ENCODE measurements at places on chromosomes 16 and 17.

DNA sequence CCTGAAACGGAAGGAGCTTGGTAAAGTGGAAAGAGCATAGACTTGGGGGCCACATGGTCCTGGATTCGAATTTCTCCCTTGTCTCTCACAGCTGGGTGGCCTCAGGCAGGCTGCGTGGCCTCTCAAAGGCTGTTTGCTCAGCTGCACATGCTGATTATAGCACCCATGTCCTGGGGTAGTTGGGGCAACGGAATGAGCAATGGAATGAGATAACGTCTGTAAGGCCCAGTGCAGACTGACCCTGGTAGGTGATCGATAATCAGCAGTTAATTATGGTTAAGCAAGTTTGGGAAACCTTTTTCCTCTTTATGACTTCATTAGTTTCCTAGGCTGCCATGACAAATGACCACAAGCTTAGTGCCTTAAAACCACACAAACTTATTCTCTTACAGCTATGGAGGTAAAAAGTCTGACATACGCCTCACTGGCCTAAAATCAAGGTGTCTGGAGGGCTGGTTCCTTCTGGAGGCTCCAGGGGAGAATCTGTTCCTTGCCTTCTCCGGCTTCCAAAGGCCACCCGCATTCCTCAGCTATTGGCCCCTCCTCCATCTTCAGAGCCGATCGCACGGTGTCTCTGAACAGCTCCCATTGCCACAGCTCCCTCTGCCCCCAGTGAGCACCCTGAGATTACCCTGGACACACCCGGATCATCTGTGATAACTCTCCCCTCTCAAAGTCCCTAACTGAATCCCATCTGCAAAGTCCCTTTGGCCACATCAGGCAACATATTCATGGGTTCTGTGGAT, 294.9 kb upstream of the FOXF1 start:
- DNase-seq: no peak

- DNase-seq: no peak
Measured at GRCh38 chr16:85903559-85903958, 4.6 kb downstream of the IRF8 start.

DNA sequence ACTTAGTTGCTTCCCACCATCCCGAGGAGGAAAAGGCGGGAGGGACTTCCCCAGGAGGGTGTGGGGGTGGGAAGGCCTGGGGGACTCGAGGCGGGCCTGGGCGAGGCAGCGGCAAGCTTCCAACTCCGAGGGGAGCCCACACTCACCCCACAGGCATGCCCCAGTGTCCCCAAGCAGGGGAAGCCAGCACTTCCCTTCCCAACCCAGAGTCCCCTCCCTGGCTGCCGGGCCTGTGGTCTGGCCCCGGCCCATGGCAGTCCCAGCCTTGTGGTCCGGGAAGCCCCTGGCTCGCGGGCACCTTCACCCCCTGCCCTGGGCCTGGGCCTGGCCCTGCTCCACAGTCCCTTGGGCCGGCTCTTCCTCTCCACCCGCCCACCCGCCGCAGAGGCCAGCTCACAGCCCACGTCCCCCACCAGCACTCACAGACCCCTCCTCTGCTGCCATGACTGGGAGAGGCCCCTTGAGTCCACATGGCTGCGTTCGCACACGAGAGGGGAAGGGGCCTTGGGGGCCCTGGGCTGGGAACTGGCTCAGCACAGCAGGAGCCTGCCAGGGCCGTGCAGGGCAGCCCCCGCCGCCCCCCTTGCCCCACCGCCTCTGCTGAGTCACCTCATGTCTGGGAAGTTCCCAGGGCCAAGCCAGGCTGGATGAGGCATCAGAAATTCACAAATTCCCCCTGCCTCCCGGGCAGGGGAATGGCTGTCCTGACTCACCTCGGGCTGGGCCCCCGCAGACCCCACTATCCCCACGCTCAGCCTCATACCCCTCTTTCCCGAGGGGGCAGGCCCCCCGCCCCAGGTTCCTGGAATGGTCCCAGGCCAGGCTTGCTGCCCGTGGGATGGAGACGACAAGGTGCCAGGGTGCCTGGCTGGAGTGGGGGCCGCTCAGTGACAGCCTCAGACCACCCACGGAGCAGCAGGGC, 27.8 kb downstream of the BAHCC1 start:
- peak; percentile 72 for DNase-seq

- DNase-seq: no peak
Measured at GRCh38 chr16:56774016-56774680, 44.2 kb downstream of the NUP93 start.

DNA sequence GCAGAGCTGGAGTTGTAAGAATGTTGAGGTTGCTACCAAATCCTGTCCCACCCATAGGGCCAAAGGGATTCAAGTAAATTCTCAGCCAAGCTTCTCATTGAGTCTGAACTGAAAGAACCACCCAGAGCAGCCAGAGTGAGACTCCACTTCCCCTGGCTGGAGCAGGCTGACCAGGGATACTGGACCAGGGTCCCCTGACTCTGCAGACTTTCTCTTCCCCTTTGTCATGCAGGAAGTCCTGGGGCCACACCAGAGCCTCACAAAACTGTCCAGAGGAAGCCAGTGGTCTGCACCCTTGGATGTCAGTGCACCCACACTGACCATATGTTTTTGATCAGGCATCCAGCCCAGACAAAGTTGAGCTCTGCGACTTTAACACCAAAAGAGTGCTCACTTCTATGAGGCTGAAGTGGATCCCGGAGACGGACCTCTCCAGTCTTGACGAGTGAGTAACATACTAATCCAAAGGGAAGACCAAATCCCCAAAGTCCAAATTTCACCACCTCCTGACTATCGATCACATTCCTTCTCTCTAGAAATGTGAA, 4.1 kb downstream of the NXN start:
- no peak for DNase-seq

DNA sequence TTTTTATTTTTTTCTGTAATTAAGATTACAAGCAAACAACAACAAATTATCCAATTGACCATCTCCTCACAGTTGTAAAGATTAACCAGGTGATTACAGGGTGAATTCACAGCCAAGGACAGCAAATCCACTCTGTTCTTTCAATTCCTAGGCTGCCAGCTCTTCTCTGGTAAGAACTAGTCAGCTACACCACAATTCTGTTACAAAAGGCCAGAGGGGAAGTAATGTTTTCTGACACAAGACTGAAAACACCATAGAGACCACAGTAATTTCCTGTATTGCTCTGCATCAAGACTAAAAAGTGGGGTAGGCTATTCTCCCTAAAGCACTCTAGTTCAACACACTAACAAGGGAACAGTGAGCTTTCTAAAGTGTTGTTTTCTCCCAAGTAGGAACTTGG, 10.6 kb downstream of the CA10 start:
- DNase-seq: no peak

DNA sequence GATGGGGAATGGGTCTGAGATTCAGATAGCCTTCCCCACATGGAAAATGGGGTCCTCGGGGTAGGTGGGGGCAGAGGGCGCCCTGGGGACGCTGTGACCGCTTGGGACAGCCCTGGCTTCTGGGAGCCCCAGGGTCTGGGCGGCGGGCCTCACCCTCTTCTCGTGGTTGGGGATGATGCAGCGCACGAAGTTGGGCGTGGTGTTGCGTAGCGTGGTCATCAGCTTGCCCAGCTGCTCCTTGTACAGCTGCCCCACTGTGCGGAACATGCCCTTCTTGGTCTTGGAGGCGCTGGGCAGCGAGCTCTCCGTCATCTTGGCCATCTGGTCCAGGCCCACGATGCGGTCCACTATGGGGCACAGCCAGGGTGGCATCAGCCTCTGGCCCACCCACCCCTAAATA, 99.9 kb downstream of the NDE1 start:
- DNase-seq: no peak

- no peak for DNase-seq
Measured at GRCh38 chr17:14144508-14144907, 75.2 kb downstream of the COX10 start.

DNA sequence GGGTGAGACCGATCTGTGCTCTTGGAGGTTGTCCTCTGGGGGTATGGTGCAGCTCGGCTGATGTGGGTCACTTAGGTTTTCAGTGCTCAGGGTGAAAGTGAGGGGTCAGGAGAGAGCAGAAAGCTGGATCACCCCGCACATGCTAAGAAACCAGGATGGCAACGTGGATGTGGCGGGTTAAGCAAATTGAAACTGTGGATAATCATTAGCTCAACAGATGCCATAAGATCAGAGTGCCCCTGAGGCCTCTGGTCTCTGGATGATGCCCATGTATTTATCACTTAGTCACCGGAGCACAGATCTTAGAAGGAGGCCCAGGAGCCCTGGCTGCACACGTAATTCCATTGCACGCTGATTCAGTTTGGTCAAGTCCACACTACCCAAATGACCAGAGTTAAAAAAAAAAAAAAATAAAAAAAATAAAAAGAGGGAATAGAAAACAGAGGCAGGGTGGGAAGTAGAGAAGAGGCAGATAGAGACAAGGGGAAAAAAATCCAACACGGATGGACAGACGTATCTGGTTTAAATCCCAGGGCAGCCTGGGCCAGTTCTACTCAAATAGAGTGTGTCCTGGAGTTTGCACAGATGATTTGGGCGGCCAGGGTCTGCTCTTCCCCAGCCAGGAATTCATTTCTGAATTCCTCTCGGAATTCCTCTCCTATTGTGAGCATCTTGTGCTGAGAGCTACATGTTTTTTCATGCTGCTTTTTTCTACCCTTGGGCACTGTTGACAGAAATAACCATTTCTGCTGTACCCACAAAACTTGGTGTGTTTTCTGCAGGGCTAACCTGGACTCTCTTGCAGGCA, 378.3 kb downstream of the CPPED1 start:
- DNase-seq: peak; percentile 50

- DNase-seq: no peak
Measured at GRCh38 chr17:40023590-40024292, 8.5 kb downstream of the CSF3 start.

DNA sequence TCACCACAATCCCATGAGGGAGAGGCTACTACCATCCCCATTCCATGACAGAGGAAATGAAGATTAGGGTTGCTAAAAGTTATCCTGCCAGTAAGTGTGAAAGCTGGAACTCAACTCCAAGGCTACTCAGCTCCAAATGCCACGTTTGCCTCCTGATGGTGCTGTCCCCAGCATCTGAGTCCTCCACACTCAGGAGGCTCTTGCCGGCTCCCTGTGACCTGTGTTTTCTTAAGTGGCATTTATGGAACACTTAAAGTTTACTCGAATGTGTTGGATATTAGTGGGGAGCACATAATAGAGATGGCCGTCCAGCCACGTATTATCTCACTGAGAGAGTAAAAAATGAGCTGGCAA, 267.9 kb downstream of the CBLN1 start:
- no peak for DNase-seq

All from ELF-1 (cell line).